Right ventricle myocardium inferior (tissue), 1 donor: ENCODE measurements at places on chromosomes 13 and 19. TPM values are rescaled to one million over a fixed set of nuclear protein-coding genes. Genes with fewer than 3 reads are reported as not detected.

Gene ZNF568
- 7.7 TPM for total RNA-seq

Gene OR7D2
- 0.08 TPM for total RNA-seq

Gene NBEA
- total RNA-seq = 17.2 TPM

Gene N4BP2L1
- 4.7 TPM for total RNA-seq

Gene LILRB2
- 2.9 TPM for total RNA-seq

Gene GPC6
- total RNA-seq = 2.6 TPM

Gene TMEM150B
- 1.2 TPM for total RNA-seq

Gene ZNF878
- total RNA-seq = 0.32 TPM

Gene LILRA6
- total RNA-seq = 2.7 TPM

Gene C1QTNF9B
- 3.1 TPM for total RNA-seq

Gene APOE
- 9.9 TPM for total RNA-seq

Gene CEACAM8
- not detected for total RNA-seq

DNA sequence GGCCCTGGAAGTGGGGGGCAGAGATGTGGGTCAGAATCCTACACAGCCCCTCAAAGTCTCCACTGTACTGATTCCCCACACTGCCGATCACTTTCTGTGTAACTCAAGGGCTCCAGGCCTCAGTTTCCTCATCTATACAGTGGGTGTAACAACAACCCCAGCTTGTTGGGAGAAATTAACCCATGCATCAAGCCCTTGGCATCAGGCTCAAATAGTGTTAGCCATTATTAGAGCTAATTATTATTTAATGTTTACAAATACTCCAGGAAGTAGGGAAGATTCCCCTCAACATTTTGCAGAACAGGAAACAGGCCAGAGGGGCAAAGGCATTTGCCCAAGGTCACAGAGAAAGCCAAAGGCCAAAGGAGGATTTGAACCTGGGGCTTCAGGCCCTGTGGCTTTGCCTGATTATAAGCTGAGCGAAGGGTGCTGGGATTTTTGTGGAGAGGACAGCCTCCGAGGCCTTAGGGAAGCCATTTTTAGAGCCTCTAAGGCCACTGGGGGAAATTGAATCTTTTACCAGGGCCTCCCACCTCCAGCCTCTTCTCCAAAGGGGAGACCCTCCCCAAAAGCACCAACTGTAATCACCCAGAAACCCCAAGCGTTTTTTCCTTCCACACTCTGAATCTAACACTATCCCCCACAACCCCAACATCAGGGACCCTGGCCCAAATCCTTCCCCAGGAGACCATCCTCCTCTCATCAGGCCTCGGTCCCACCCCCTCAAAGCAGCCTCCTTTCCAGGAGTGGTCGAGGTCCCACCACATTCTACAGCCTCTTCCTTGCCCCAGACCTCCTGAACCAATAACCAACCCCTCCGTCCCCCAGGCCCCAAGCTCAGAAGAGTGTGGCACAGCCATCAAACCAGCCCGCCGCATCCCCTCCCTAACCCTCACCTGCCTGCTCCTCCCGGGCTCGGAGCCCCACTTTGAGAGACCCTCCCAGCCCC lies 1.1 kb downstream of the FKBP8 start:
- DNase-seq = no peak

GRCh38 chr13:95182570-95183265 lies 118.5 kb downstream of the ABCC4 start:
- no peak for DNase-seq

GRCh38 chr19:366205-366783 lies 21.7 kb upstream of the MIER2 start:
- DNase-seq = no peak

DNA sequence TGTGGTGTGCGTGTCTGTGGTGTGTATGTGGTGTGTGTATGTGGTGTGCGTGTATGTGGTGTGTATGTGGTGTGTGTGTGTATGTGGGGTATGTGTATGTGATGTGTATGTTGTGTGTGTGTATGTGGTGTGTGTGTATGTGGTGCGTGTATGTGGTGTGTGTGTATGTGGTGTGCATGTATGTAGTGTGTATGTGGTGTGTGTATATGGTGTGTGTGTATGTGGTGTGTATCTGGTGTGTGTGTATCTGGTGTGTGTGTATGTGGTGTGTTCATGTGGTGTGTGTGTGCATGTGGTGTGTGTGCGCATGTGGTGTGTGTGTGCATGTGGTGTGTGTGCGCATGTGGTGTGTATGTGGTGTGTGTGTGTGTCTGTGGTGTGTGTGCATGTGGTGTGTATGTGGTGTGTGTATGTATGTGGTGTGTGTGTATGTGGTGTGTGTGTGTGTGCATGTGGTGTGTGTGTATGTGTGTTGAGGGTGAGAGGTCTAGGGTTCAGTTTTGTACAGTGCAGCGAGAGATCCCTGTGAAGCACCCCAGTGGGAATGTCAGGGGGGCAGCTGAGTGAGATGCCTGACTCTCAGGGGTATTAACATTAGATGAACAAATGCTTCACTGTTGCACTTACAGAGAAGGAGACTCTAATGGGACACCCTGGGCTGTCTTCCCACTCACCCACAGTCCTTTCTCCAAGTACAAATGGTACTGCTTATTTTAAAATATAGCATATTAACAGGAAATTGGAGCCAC lies 61.3 kb upstream of the MEDAG start:
- DNase-seq = no peak

GRCh38 chr13:27644302-27644701 lies 22.6 kb downstream of the POLR1D start:
- no peak for DNase-seq

- DNase-seq = peak; percentile 94
Observed at GRCh38 chr13:27362064-27362751, 62.2 kb upstream of the GTF3A start.

DNA sequence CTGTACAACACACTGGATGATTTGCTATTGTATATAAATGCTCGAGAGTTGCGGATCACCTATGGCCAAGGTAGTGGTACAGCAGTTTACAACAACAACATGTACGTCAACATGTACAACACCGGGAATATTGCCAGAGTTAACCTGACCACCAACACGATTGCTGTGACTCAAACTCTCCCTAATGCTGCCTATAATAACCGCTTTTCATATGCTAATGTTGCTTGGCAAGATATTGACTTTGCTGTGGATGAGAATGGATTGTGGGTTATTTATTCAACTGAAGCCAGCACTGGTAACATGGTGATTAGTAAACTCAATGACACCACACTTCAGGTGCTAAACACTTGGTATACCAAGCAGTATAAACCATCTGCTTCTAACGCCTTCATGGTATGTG lies 21.5 kb downstream of the OLFM4 start:
- DNase-seq = no peak

DNA sequence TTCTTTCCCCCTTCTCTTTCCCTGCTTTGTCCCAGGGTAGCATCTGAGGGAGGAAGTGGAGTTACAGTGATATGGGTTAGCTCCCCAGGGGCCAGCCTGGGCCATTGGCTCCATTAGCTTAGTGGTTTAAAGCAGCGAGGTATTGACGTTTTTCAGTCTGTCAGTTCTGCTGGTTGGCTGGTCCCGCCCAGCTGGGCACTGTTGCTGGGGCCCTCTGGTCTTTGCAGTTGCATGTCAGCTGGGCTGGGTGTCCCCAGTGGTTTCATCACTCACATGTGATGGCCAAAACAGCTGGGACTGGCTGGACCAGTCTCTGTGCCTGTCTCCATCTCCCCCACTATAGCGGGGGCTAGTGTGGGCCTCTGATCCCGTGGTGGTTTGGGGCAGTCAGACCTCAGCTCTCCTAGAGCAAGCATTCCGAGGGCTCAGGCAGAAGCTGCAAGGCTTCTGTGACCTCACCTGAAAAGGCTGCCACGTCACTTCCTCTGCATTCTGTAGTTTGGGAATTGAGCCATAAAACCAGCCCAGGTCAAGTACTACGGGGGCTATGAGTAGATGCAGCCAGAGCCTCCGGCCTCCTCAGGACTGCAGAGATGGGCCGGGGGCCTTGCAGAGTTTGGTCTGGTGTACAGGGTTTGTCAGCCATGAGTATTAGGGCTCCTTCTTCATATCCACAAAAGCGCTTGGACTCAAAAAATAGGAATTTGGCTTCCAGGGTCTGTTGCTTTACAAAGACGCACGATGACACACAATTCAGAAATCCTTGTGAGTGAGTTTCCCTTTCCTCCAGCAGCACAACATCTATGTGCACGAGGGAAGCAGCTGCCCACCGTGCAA lies 30.0 kb downstream of the TSSK6 start:
- DNase-seq = peak; percentile 44

- DNase-seq = peak; percentile 48
Observed at GRCh38 chr19:4051175-4052101, 15.3 kb downstream of the ZBTB7A start.

GRCh38 chr13:24264976-24265375 lies 44.4 kb upstream of the C1QTNF9 start:
- no peak for DNase-seq

GRCh38 chr19:51417107-51417809 lies at the start of gene SIGLEC10:
SIGLEC10 (minus strand) TSS chr19:51417642; CDS start chr19:51417581, 61 bp downstream.
- DNase-seq = peak; percentile 90

GRCh38 chr13:36069881-36070366 lies 61.3 kb downstream of the DCLK1 start:
- no peak for DNase-seq

- no peak for DNase-seq
Observed at GRCh38 chr13:73939603-73940002, 194.6 kb downstream of the KLF12 start.

GRCh38 chr19:50896591-50897190 lies 14.5 kb downstream of the KLK4 start:
- no peak for DNase-seq

- no peak for DNase-seq
Observed at GRCh38 chr13:21948769-21949474, 278.0 kb downstream of the FGF9 start.

- no peak for DNase-seq
Observed at GRCh38 chr13:98311200-98311548, 134.1 kb upstream of the RNF113B start.

GRCh38 chr13:26222520-26223046 lies 469 bp upstream of the RNF6 start:
- DNase-seq = no peak

- no peak for DNase-seq
Observed at GRCh38 chr13:44207476-44207875, 166.1 kb upstream of the SERP2 start.

DNA sequence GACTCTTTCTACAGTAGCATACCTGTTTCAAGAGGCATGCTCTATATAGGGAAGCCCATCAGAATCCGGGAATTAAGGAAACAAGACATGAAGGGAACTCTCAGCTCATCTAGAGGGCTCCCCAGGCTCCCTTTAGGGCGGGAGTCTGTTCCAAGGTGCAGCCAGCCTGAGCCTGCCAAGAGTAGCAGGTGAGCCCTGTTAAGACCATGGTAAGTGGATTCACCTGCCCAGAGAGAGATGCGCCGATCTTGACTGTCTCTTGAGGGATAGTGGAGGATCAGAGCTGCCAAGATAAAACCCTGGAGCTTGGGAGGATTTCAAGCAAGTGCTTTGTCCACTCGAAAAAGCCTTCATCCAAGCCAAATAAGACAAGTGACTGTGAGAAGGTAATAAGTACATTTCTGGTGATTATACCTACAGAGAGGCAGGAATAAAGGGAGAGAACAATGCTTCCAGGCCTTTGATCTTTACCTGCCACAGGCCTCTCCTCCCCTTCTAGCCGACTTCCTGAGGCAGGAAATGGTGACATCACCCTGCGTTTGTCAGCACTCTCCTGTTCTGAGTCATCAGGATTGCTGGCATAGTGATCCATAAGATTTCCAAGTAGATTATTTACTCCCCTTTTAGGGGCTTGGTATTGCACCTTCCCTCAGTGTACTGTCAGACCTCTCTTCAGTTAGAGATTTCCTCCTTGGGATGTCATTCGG lies 31.5 kb downstream of the KLF5 start:
- no peak for DNase-seq

DNA sequence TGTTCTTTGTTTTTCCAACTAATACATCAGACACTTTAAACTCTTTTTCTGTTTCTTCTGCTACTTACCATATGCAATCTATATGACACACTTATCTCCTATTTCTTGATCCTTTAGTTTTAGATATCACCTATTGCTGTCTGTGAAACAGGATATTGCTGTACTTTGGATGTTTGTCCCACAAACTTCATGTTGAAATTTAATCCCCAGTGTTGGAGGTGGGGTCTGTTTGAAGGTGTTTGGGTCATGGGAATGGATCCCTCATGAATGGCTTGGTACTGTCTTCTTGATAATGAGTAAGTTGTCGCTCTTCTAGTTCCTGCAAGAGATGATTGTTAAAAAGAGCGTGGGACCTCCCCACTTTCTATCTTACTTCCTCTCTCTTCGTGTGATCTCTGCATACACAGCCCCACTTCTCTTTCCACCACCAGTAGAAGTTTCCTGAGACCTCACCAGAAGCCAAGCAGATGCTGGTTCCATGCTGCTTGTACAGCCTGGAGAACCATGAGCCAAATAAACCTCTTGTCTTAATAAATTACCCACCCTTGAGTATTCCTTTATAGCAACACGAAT lies 244.2 kb downstream of the NHLRC3 start:
- no peak for DNase-seq

GRCh38 chr19:29467824-29468401 lies 57.9 kb upstream of the VSTM2B start:
- DNase-seq = no peak

- no peak for DNase-seq
Observed at GRCh38 chr13:21344662-21345176, 114.4 kb downstream of the ZDHHC20 start.

GRCh38 chr13:106348075-106348840 lies 187.2 kb downstream of the EFNB2 start:
- no peak for DNase-seq

DNA sequence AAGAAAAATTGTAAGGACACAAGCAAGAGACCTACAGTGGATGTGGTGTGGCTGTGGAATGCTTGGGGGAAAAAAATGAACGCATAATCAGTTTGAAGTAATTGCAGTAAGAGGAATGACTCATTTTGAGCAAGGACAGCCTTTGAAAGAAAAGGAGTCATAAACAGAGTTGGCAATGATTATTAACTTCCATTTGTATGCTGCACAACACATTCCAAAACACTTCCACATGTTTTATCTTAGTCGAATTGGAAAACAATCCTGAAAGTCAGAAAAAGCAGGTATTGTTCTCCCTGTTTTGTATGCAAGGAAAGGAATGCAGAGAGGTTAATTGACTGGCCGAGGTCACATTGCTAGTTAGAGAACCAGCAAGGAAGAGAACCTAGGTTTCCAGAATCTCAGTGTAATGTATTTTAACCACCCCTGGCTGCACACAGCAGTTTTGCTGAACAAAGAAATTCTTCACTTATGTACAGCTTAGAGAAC lies 630.0 kb upstream of the MIR17HG start:
- no peak for DNase-seq

DNA sequence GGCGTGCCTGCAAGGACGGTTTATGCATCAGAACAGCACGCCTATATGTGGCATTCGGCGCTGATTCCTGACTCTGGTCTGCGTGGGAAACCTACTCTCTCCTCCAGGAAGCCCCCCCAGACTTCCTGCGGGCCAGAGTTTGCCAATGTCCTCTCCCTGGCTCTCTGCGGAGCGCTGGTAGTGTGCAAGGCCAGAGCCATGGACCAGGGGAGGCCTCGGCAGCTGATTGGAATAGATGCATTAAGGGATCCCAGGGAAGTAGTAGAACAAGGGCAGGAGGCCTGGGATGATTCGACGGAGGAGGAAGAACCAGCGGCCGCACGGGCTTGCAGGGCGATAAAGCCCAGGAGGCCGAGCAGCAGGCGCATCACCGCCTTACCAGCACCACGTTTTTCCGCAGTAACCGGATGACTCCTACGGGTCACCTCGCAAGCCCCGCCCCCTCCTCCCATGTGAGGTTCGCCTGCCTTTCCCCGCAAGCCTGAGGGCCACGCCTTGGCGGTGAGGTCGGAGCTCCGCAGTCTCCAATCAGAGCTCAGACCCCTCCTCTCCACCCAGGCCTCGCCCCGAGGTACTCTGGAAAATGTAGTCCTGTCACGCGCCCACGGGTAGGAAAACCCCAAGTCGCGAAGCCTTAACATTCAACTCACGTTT lies 5.0 kb downstream of the CLEC11A start:
- DNase-seq = peak; percentile 85

- DNase-seq = peak; percentile 85
Observed at GRCh38 chr19:54062643-54063042, 1.1 kb downstream of the VSTM1 start.
